GM04503 (cell line): ENCODE measurements at places on chromosomes 6 and 20.

DNA sequence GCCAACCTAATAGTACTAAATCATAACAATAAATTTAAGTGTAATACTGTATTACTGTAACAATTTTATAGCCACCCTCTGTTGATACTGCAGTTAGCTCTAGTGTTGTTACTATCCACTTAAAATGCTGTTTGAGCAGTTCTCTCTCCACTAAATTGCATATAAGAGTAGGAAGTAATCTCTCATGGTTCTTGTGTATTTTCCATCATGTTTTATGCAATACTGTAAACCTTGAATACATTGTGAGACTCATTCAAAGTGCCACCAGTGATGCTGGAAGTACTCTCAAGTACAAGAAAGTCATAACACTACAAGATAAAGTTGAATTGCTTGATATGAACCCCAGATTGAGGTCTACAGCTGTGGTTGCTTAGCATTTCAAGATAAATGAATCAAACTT is 65.5 kb downstream of the WASF1 start:
- DNase-seq: no peak

DNA sequence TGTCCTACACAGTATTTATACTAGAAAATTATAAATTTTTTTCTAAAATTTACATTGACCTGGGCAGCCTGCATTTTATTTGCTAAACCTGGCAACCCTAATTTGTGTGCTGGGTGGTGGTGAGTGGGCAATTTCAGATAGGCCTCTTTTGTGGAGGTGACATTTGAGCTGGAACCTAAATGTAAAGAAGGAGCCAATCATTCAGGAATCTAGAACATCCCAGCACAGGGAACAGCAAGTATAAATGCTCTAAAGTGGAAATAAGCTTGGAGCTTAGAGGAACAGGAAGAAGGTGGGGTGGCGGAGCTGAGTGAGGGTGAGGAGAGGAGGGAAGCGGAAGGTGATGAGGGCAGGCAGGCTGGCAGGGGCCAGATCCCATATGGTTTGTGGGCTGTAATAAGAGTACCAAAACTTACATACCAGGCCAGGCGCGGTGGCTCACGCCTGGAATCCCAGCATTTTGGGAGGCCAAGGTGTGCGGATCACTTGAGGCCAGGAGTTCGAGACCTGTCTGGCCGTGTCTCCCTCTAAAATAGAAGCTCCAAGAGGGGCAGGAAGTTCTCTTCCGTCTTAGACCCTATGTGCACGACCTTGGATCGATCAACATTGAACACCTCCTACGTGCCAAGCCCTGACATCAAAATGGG is 549 bp upstream of the CSE1L start:
- DNase-seq: no peak

DNA sequence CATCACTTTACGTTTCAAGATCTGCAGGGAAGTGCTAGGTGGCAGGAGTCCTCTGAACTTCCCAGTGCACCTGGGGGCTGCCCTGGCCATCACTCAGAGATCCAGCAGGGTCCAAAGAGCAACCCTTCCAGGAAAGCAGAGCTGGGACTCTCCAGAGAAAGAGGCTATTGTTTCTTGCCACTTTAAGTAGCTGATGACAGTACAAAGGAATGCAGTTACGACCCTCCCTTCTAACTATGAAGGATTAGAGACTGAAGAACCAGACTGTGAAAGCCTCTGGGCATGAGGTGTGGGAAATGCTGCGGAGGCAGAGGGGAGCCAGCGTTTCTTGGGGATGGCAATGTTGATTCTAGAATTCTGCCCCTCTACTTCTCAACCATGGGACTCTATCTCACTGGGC is 189.1 kb upstream of the SUPT3H start:
- no peak for DNase-seq

- DNase-seq: no peak
Observed at GRCh38 chr6:154689493-154690255, 43.5 kb upstream of the SCAF8 start.

- no peak for DNase-seq
Observed at GRCh38 chr6:24231438-24231977, 105.5 kb downstream of the NRSN1 start.

- no peak for DNase-seq
Observed at GRCh38 chr20:50145566-50145965, 8.0 kb downstream of the PEDS1 start.

DNA sequence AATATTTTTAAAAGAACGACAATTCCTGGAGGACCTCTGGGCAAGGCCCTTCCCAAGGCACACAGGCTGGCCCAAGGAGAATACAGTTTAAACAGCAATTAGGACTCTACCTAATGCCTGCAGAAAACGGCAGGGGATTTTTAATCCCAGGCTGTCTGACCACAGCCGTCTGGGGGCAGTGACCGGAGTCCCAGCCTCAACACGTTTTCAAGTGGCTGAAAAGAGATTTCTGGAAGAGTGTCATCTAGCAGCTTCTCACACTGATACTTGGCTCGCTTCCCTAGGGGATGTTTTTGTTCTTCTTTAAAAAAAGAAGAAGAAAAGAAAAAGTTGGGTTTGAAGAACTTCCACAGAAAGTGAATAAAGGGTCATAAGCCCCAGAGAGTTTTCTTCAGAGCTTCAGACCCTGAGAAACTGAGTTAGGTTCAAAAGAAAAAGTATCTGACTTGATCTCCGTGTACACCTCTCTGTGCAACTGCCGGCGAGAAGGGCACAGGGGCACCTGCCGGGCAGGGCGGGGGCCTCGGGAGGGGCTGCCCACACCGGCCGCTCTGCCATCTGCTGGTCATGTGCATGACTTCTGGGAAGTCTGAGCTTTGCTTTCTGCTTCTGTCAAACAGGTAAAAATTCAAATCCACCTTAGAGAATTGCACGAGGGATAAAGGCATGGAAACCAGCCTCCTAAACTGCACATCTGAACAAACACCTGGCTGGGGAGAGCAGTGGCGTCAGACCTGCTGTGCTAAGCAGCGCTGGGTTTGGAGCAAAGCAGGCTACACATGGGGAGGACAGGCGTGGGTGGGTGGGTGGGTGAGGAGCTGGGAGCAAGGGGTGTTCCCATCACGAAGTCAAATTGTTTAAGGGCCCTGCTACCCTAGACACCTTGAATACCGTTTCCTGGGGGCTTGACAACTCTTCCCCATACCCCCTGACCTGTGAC is 33.0 kb downstream of the RRBP1 start:
- DNase-seq: no peak

DNA sequence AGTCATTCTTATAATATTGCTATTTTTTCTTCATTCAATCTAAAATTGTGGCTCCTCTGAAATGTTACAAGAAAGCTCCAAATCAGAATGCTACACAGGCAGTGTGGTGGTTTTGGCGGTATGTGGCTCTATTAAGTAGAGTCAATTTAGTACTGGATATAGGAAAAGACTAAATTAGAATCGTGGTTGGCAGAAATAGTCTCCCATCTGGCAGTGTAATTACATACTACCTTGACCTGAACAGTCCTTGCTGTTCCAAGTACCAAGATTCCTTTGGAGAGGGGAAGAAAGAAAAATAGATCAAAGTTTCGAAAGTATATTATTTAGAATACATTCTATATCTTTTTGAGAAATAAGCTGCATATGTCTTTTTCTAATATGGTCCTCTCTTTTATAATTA is 78.2 kb downstream of the C6orf118 start:
- DNase-seq: no peak

DNA sequence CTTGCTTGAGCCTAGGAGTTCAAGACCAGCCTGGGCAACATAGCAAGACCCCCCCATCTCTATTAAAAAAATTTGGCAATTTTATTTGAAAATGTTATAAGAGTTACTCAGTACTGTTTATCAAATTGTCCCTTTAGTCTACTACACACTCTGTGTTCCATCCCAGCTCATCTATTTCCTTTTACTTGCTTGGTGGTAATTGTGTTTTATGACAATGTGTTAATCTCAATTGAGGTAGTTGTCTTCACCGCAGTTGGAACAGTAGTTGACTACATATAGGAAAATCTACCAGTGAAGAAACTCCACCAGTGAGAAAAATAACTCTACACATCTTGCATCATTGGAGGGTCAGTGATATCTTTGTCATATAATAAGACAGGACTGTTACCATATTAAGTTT is 8.0 kb downstream of the NCOA3 start:
- no peak for DNase-seq

DNA sequence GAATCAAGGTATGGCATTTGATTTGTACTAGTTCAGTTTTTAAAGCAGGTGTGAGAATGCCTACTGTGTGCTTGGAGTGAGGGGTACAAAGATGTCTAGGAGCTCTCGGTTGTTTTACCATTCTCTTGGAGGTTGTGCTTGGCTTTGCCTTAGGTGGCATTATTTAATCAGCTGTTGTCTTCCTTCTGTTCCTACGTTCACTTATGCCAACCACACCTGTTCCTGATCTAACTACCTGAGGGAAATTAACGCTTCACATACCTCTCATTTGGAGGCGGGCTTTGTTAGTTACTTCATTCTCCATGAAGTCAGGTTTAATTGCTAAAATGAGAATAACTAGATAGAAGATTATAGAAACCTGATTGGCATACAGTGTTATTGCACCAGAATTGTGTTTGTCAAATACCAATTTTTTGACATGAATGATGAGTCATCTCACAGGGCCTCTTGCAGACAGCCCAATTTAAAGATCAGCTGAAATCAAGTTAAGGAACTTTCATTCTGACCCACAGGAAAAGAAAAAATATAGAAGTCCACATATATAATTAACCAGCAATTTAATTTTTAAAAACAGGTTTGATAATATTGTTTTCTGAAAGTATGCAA is 24.8 kb upstream of the PBOV1 start:
- no peak for DNase-seq

GRCh38 chr6:44077214-44077946 is 49.9 kb downstream of the MRPL14 start:
- DNase-seq: no peak

DNA sequence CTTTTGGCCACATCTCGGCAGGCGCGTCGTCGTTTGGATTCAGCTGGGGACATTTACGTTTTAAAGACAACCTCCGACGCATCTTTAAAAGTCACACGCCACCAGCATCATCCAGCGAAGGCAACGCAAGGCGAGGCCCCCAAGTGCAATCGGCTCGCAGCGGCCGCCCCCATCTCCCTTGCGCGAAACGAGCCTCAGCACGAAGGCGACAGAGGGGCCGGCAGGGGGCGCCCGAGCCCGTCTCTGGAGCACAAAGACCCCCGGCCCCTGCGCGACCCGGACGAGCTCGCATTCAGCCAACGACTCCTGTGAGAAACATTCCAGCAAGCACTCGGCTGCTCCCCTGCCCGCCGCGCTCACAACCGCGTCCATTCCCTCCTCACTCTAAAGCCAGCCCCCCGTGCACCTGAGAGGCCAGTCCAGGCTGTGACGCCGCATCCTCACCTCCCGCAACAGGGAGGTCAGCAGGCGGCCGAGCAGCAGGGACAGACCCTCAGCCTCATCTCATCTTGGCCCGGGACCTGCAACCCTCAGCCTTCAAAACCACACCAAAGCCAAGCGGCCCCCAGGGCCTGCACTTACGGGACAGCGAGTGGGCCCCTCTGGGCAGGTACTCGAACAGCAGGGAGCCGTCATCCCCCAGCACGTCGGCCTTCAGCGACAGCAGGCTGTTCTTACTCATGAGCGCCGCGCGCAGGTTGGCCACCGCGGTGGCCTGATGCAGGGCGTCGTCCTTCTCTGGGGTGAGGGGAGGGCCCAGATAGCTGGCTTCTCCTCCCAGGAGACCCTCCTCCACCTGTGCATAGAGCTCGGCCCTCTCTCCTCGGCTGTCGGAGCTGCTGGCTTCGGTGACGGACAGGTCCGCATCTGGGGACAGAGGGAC is 35.8 kb downstream of the SLC2A4RG start:
- DNase-seq: no peak

DNA sequence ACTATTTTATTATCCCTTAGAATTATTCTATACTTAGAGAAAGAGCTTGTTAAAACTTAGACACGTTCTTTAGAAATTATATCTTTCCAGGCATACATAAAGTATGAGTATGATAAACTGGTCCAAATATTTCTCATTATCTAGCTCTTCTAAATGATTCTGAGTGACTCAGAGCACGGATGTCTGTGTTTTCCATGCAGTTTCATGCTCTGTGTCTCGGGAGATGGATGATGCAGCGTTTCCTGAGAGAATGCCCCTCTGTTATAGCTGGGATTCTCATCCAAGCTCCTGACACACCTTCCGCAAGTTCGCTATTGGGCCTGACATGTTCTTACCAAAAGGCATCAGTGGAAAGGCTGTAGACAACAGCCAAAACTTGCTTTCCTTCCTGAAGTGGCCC is 19.3 kb downstream of the SIRT5 start:
- DNase-seq: no peak

- no peak for DNase-seq
Observed at GRCh38 chr6:107491138-107491609, 1.3 kb downstream of the SOBP start.

GRCh38 chr6:86856937-86857563 is 80.3 kb upstream of the HTR1E start:
- peak; percentile 6 for DNase-seq

DNA sequence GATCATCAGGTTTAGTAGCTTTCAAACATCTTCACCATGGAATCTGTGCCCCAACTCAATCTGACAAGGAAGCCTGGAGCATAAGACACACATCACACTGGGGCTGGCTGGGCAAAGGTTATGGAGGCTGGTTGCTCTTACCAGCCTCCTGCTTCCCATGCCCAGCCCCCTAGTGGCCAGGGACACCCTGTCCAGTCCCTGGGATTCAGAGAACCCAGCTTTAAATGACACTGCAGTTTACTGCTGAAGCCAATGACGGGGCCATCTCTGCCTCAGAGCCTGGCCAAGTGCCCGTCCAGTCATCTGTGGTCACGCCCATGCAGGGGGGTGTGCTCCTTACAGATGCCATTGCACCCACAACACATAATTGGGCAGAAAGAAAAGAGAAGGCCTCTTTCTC is 272.9 kb downstream of the SMOC2 start:
- DNase-seq: no peak

DNA sequence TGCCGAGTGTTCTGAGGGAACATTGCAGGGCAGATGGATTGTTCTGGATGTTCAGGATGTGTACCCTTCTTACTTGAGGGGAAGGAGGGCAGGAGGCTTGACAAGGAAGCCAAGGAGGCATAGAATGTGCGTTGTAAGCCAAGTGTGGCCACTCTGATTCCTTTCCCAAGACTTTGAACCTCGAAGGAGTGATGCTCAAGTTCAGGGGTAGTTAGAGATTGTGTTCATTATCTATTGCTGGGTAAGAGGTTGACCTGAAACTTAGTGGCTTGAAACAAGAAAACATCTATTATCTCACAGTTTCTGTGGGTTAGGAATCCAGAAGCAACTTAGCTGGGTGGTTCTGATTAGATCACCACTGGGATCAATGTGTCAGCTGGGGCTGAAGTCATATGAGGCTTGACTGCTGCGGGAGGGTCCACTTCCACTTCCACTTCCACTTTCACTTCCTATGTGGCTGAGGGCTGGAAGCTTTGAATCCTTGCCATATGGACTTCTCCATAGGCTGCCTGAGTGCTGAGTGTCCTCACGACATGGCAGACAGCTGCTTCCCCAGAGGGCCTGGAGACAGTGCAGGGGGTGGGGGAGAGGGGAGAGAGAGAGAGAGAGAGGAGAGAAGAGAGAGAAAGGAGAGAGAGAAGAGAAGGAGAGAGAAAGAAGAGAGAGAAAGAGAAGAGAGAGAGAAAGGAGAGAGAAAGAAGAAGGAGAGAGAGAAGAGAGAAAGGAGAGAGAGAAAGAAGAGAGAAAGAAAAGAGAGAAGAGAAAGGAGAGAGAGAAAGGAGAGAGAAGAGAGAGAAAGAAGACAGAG is 6.9 kb upstream of the CD40 start:
- no peak for DNase-seq

- DNase-seq: no peak
Observed at GRCh38 chr20:53157443-53158408, 185.6 kb downstream of the TSHZ2 start.

- DNase-seq: no peak
Observed at GRCh38 chr20:59813948-59814839, 119.2 kb downstream of the SYCP2 start.

- no peak for DNase-seq
Observed at GRCh38 chr6:4970739-4971395, 33.0 kb downstream of the RPP40 start.
